ENCODE measurements at places on chromosomes 11 and 22.

DNA sequence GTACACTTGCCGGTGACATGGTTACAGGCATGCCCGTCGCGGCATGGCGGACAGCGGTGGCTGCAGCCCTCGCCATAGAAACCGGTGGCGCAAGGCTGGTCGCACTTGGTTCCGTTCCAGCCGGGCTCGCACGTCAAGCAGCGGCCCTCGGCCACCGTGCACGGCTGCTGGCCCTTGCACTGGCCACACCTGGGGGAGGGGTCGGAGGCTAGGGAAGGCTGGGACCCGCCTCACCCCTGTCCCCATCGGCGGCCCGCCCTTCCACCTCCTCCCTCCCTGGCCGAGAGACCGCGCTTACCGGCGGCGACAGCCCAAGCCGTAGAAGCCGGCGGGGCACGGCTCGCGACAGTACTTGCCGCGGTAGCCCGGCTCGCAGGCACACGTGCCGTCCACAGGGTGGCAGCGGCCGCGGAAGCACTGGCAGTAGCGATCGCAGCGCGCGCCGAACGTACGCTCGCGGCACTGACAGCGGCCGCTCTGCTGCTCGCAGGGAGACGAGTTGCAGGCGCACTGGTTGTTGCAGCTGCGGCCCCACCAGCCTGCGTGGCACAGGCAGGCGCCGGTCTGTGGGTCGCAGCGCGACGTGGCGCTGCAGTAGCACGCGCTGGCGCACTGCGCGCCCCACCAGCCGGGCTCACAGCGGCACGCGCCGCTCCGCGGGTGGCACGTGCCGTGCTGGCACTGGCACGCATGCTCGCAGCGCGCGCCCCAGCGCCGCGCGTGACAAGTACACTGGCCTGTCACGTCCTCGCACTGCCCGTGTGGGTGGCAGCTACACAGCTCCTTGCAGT lies 6.7 kb downstream of the SCARF2 start:
- peak; percentile 46 for DNase-seq

DNA sequence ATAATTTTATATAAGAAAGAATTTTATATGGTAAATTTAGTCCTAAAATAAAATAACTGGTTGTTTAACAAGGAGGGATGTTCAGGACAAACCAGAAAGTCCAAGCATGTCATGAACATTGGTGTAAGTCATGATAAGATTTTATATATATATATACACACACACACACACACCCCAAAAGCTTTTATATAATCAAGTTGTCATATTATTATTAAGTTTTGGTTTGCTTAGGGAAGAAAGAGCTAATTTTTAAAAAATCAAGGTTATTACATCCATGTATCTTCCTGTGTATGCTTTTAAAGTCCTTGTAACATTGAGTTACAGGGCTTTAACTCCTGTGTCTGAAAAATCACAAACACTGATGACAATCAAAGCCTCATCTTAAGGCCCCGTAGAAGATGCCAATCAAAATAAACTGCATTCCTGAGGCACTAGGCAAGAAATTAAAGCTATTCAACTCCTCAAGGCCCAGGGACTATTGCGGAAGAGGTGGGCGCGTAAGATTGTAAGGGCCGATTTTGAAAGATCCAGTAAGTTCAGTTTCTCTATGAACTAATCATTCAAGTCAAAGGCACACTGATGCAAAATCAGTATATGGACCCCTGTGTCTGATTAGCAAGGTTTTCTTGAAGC lies 16.8 kb downstream of the APOL6 start:
- no peak for DNase-seq

DNA sequence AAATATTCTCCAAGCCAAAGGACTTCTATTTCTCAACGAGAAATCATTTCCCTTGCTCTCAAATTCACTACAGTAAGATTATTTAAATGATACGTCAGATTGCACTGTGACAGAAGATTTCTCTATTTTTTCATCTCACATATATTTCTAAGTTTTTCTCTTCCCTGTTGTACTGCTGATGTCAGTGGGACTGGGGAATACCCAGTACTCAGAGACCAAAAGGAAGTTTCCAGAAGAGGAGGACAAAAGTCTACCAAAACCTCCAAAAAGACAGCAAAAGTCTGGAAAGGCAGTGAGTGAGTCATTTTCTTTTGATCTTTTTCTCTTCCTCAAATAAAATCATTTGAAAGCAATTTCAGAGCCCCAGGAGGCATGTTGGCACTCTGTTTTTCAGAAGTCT lies 149.8 kb upstream of the PITPNB start:
- DNase-seq = no peak

DNA sequence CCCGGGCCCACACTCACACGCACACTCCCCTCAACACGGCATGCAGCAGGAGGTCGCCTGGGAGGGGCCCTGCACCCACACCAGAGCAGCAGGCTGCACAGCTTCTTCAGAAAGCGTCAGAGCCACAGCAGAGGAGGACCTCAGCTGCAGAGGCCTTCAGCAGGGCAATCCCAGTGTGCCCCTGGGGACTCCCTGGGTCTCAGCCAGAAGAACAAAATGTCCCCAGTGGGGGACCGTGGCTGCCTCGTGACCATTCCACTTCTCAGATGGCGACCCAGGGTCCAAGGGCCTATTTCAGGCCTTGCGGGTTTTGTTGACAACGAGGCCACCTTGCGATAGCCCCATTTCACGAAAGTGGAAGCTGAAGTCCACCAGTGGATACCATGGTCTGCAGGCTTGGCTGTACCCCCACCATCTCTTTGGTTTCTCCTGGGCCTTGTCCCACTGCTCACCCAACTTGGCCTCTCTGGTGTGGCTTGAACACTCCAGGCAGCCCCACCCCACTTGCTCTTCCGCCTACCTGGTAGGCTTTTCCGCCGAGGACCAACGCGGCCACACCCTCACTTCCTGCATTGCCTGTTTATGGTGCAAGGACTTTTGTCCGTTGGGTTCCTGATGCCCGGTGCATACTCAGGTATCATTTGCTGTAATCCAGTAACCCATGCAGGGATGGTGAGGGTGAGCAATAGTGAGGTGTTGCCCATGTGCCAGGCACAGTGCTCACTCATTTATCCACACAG lies 38.1 kb downstream of the MB start:
- no peak for DNase-seq

DNA sequence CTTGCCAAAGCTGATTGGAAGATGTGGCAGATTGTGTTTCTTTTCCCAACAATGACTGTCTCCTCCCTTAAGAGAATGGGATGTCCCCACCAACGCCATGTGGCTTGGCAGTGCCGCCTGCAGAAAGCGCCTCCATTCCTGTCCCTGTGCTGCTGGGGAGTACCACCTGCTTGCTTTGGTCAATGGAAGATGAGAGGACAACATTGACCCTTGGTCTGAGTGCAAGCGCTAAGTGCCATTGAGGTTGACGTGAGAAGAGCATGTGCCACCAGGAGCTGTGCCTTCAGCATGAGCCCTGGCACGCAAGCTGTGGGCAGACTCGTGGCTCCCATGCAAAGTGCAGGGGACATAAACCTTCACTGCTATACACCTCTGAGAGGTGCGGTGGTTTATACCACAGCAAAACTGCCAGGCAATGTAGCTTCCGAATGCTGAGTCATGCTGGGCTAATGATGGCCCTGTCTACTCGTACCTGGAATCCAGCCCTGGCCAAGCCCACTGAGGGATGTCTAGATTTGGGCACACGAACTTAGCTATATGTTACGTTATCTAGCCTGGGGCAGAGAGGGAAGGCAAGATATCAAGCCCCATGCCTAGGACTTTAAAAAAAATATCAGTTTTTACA lies 41.9 kb downstream of the MYEOV start:
- no peak for DNase-seq
